K562 (cell line): ENCODE measurements at places on chromosomes 7 and 10. TPM values are rescaled to one million over a fixed set of nuclear protein-coding genes. Genes with fewer than 3 reads are reported as not detected.

The THSD7A gene
- polyA plus RNA-seq: not detected in 2 replicates

The WDR11 gene
- 21.6 and 24.9 TPM in 2 replicates for polyA plus RNA-seq

- no peaks in the 10 kb centered on the region for H3K27me3 ChIP-seq
- H3K4me1 ChIP-seq: peaks cover 26% of the 10 kb centered on the region
- peaks cover 11% of the 10 kb centered on the region; the same call in 1 of the 3 replicates for H3K36me3 ChIP-seq
Measured at GRCh38 chr7:39951226-39952194, 1.5 kb downstream of the CDK13 start.

GRCh38 chr7:88758381-88759229 is 895 bp upstream of the ZNF804B start:
- H3K36me3 ChIP-seq: no peaks in the 10 kb centered on the region
- no peak overlapping the region for H3K27ac ChIP-seq
- no peaks in the 10 kb centered on the region for H3K27me3 ChIP-seq
- peak; percentile 44 for DNase-seq
- H3K4me1 ChIP-seq: peaks cover 3% of the 10 kb centered on the region; the same call in 2 of the 3 replicates
- H3K4me3 ChIP-seq: peak overlapping the region; percentile 45
